ENCODE measurements at places on chromosomes 6 and 20. TPM values are rescaled to one million over a fixed set of nuclear protein-coding genes. Genes with fewer than 3 reads are reported as not detected.

DNA sequence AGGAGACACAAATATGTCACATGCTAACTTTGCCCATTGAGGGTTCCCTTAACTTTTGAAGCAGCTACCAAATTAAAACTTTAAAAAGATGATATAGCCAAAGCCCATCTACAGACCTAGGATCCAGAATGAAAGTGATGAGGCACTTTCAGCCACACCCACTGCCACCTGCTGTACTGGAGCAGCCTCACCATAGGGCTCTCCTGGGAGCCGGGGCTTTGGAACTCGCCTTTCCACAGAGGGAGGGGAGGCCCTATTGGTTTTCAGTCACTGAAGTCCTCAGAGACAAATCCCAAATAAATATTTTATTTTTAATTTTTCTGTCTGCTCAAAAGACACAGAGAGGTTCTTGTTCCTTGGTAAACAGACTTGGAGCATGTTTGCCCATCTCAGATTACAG, 238.1 kb upstream of the TAB2 start:
- DNase-seq: no peak

DNA sequence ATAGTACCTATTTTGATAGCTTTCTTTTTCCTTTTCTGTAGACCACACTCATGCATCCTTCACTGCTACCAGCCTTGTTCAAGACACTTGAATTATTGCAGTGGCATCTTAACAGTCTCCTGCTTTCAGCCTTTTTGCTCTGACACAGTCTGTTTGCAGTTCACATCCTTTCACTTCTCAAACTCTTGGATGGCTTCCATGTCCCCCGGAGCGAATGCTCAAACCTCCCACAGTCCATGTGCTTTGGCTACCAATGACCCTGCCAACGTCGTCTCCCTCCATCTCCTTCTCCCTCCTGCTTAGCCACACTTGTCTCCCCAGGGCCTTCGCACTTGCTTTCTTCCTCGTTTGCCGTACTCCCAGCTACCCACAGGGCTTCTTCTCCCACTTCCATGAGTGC, 270.0 kb upstream of the ZFP64 start:
- DNase-seq: no peak

MAN1A1 gene
- 23.9 TPM for total RNA-seq

- no peak for DNase-seq
These were observed 48.3 kb downstream of the ECT2L start for GRCh38 chr6:138844192-138844591.

GRCh38 chr6:25022140-25022553, 86.4 kb upstream of the RIPOR2 start:
- DNase-seq: no peak

DNA sequence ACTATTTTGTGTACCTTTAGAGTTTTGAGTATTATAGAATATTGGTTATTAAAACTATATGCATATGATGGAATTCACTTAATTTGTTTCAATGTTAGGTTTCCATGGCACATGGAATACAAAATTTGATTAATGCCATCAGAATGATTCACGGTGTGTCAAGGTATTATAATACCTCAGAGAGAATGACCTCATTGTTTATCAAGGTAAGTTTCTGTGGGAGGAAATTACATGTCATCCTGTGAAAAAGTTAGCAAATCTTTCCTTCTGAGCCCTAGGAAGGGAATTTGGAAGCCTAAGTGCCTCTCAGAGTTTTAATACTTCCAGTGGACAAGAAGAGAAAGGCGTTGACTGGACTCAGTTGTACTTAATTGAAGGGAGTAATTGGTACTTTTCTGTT, 40.8 kb downstream of the DNAH8 start:
- DNase-seq: no peak

GRCh38 chr20:13342469-13343242, 121.6 kb downstream of the ISM1 start:
- DNase-seq: no peak

DNA sequence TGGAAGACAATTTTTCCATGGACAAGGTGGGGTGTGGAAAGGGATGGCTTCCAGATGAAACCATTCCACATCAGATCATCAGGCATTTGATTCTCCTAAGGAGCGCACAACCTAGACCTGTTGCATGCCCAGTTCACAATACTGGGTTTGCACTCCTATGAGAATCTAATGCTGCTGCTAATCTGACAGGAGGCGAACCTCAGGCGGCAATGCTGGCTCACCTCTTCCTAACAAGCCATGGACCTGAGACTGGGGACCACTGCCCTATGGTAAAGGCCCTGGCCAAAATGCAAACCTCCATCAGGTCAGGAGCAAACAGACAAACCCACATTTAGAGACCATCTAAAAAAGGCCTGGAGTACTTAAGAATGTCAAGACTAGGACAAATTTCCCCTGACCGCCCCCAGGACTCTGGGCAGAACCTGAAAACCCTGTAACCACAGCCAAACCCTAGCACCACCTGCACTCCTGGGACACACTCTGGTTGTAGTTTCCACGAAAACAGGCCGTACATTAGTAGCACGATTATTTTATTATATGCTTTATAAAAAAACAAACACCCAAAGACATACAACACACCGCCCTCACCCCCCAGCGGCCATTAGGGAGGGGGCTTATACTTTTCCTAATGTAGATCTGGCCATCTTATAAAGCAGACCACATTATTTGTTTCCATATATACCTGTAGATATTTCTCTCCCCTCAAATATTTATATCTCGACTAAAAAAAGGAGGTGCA, 27.3 kb downstream of the SNX5 start:
- no peak for DNase-seq

DNA sequence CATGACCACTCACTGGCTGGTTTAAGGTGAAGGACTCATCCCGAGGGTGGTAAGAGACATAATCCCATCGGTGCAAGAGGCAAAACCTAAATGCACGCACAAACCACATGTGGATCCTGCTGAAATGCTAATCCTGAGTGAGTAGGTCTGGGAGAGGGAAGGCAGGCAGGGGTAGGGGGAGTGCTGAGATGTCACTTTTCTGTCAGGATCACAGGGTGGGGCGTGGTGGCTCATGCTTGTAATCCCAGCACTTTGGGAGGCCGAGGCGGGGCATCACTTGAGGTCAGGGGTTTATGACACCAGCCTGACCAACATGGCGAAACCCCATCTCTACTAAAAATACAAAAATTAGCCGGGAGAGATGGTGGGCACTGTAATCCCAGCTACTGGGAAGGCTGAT, 97.7 kb upstream of the SRSF6 start:
- DNase-seq: no peak

DNA sequence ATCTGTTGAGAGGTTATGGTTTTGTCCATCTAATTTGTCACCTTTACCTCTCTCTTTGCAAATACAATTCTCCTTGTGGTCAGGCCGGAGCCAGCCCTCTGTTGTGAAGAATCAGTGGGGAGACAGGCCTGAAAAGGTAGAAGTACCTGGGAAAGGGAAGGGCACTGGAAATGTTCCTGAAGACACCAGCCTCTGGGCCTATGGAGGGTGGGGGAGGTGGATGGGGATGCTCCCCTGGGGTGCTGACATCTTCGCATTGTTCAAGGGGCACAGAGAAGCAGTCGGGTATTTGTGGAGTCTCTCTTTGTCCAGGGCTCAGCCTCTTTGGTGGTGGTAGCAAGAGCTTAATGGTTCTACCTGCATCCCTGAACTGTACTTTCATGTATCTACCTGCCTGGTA, 24.4 kb upstream of the AFDN start:
- DNase-seq: no peak

GRCh38 chr6:124960757-124961463, 1.3 kb upstream of the RNF217 start:
- DNase-seq: no peak

TFAP2A gene
- total RNA-seq: not detected

- no peak for DNase-seq
These were observed 32.3 kb upstream of the LGSN start for GRCh38 chr6:63352069-63352543.

PDE10A gene
- not detected for total RNA-seq

GRCh38 chr20:37867289-37868195, 35.4 kb upstream of the VSTM2L start:
- DNase-seq: no peak

GRCh38 chr6:29974901-29975560, 32.7 kb downstream of the HLA-A start:
- no peak for DNase-seq

GRCh38 chr20:41366546-41367392, at the start of gene EMILIN3:
EMILIN3 (minus strand) TSS chr20:41366818; CDS start chr20:41366634, 184 bp downstream.
- DNase-seq: no peak

DNA sequence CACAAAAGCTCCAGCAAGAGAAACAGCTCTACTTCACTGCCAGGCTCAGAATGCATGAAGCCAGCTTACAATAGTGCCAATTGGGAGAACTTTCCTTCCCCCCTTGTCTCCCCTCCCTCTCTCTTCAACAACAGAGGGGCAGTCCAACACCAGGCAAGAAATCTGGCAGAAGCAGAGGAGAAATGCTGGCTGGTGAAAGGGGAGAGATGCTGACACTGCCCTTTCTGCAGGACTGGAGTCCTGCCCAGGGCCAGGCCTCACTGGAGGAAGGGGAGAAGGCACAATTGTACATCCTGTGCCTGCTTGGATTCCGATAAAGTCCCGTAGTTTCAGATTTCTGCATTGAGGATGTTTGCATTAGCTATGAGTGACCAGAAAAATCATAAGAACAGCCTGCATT, 148.6 kb downstream of the LRRC1 start:
- no peak for DNase-seq

LPA gene
- not detected for total RNA-seq
